H9 (cell line): ENCODE measurements at places on chromosomes 2 and 18. TPM values are rescaled to one million over a fixed set of nuclear protein-coding genes. Genes with fewer than 3 reads are reported as not detected.

DNA sequence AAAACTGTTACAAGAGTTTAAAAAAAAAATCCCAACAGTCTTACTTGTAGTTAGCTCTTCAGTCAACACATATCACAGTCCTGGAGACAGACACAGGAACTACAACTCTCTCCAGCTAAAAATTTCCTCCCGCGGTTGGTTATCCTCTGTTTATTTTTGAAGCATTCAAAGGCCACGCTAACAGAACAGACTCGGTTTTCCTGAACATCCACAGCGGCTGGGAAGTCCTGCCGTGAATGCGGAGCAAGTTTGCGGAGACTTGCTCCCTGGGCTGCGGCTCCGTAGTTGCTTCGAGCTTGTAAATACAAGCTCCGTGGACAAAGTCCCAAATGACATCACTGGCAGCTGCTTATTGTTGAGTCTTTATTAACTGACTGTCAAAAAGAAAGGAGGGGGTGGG is at the start of gene NCKAP5:
Gene NCKAP5, minus strand, starts transcription at position 292 of the 400 bp plus-strand sequence. CDS start 50,937 bp downstream, outside the sequence.
- H3K27me3 ChIP-seq: no peaks in the 10 kb centered on the region
- no peak for DNase-seq
- H3K36me3 ChIP-seq: no peaks in the 10 kb centered on the region
- H3K4me3 ChIP-seq: peak within 1 kb of the TSS; percentile 18
- H3K4me1 ChIP-seq: peaks cover 11% of the 10 kb centered on the region; the same call in 1 of the 2 replicates
- H3K27ac ChIP-seq: no peak within 1 kb of the TSS

Gene IL36A
- total RNA-seq: not detected in 2 replicates

Gene CYP26B1
- 0.20 and 0.22 TPM in 2 replicates for total RNA-seq

DNA sequence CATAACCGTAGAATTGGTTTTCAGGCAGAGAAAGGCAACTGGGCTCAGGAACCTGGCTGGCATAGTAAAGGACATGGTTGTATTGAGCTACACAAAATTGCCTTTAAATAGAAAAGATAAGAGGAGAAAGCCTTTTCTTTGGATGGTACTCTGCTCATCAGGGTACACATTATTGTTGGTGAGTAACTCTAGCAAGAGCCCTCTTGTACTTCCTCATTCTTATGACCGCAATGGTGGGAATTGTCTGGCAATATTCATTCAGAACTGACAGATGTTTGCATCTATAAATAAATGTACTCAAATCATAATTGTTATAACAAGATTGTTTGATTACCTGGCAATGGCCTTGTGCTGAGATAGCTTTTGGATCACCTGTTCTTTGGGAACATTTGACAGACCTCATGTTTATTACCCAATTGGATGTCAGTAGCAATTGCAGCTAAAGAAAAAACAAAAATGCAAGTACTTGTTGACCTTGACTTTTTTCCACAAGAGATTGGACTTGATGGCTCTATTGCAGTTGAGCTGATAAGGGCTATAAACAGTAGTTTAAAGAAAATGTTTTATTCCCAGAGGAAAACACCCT is 43.9 kb downstream of the MEIS1 start:
- 0 out of 2 replicates have a peak, but pooled peaks cover 3% of the 10 kb centered on the region for H3K4me1 ChIP-seq
- H3K27ac ChIP-seq: no peak overlapping the region
- no peak overlapping the region for H3K4me3 ChIP-seq
- DNase-seq: no peak
- no peaks in the 10 kb centered on the region for H3K27me3 ChIP-seq
- no peaks in the 10 kb centered on the region for H3K36me3 ChIP-seq

GRCh38 chr2:44616667-44617155 is 255.0 kb downstream of the CAMKMT start:
- no peaks in the 10 kb centered on the region for H3K27me3 ChIP-seq
- H3K4me1 ChIP-seq: peaks cover 4% of the 10 kb centered on the region; the same call in 1 of the 2 replicates
- no peak overlapping the region for H3K27ac ChIP-seq
- no peak overlapping the region for H3K4me3 ChIP-seq

DNA sequence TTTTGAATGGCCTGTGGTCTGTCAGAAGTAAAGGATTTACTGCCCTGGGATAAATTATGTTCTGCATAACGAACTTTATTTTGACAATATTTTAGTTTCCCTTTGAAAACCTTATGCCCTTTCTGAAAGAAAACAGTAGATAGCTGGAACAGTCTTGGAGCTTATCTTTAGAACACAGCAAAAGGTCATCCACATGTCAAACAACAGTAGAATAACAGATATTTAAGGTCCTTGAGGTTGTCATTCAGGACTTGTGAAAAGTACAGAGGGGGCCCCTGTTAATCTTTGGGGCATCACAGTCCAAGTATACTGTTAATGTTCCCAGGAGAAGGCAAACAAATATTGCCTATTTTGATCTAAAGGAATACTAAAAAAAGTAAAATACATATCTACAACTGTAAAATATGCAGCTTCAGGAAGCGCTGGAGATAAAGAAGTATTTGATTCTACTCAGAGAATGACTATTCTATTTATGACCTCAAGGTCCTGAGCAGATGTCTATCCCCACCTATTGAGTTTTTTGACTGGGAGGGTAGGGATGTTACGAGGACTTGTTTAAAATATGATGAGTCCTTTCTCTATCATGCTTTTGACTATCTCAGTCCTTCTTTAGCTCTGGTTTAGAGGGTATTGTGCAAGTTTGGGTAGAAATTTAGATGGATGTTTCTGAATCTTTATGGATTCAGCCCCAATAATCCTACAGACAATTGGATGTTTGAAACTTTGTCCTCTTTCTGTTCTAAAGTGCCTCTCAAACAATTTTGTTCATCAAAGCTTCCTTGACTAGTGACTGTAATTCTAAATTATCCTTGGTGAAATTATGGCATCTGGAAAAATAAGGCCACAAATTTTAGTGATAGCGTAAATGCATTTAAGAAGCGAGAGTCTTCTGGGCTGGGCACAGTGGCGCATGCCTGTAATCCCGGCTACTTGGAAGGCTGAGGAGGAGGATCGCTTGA is 25.1 kb upstream of the TMEM214 start:
- H3K27ac ChIP-seq: no peak overlapping the region
- peaks cover 6% of the 10 kb centered on the region for H3K36me3 ChIP-seq
- H3K4me3 ChIP-seq: no peak overlapping the region

DNA sequence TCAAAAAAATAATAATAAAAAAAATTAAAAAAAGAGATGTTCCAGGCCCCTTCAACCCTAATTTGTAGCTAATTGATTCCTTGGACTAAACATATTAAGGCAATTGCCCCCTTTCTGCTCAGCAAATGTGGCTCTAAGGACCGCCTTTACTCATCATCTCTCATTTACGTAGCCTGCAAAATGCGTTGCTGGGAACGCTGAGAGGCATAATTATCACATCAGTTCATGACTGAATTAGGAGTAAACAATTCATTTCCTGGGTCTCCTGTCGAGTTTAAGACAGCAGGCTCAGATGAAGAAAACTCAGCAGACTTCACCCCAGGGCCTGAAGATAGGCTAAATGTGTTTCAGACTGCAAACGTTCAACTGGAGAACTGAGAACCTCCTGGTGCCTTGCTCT is 413.5 kb downstream of the NBAS start:
- H3K27ac ChIP-seq: no peak overlapping the region
- no peaks in the 10 kb centered on the region for H3K27me3 ChIP-seq
- H3K4me1 ChIP-seq: no peaks in the 10 kb centered on the region
- H3K4me3 ChIP-seq: no peak overlapping the region
- DNase-seq: no peak
- H3K36me3 ChIP-seq: no peaks in the 10 kb centered on the region

GRCh38 chr18:45142868-45143267 is 462.2 kb downstream of the SETBP1 start:
- H3K27me3 ChIP-seq: no peaks in the 10 kb centered on the region
- H3K27ac ChIP-seq: no peak overlapping the region
- H3K36me3 ChIP-seq: peaks cover 9% of the 10 kb centered on the region; the same call in 1 of the 2 replicates
- no peak for DNase-seq
- no peak overlapping the region for H3K4me3 ChIP-seq

Gene NAT8
- not detected in 2 replicates for total RNA-seq

Gene CCDC121
- total RNA-seq: 1.2 and 1.6 TPM in 2 replicates

- no peaks in the 10 kb centered on the region for H3K4me1 ChIP-seq
- DNase-seq: no peak
- no peaks in the 10 kb centered on the region for H3K27me3 ChIP-seq
Observed at GRCh38 chr2:189092936-189093335, 86.6 kb downstream of the COL5A2 start.

DNA sequence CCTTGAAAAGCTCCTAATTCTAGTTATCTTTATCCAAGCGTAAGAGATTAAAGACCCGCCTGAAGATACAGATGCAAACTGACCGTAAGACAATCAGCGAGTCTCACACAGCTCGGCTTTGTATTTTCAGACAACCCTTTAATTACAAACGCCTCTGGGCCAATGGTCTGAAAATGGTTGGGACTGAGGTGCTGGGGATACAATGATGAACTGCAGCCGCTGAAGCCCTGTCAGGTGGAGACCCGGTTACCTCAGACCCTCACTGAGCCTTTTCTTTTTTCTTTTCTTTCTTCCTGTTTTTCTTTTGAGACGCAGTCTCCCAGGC is 715 bp upstream of the CFAP36 start:
- H3K4me1 ChIP-seq: no peaks in the 10 kb centered on the region
- H3K27me3 ChIP-seq: no peaks in the 10 kb centered on the region
- no peak for DNase-seq
- peaks cover 2% of the 10 kb centered on the region; the same call in 1 of the 2 replicates for H3K36me3 ChIP-seq

Gene PSMA8
- total RNA-seq: not detected in 2 replicates

DNA sequence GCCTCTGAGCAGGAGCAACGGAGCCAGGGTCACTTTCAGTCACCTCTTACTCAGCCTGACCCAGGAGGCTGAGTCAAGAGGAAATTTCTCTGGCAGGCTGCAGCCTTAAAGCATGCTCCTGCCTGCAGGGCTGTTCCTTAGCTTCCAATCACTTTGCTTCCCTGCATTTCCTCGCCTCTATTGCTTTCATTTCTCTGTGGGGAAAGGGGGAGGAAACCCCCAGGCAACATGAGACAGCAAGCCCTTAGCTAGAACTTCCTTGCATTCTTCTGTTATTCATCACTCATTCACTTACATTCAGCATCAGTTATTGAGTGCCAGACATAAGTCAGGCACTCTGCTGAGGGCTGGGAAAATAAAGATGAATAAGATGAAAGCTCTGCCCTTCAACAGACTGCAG is 13.0 kb downstream of the XDH start:
- no peaks in the 10 kb centered on the region for H3K27me3 ChIP-seq
- no peaks in the 10 kb centered on the region; the same call in 2 of the 3 replicates for H3K36me3 ChIP-seq
- DNase-seq: peak; percentile 60
- no peak overlapping the region for H3K27ac ChIP-seq

- H3K27me3 ChIP-seq: no peaks in the 10 kb centered on the region
- H3K36me3 ChIP-seq: no peaks in the 10 kb centered on the region
- no peaks in the 10 kb centered on the region for H3K4me1 ChIP-seq
- no peak for DNase-seq
Observed at GRCh38 chr2:45774688-45775244, 123.3 kb downstream of the PRKCE start.

- no peaks in the 10 kb centered on the region for H3K4me1 ChIP-seq
- H3K4me3 ChIP-seq: no peak overlapping the region
- H3K27ac ChIP-seq: no peak overlapping the region
Observed at GRCh38 chr18:46035696-46036680, 36.1 kb downstream of the PSTPIP2 start.

DNA sequence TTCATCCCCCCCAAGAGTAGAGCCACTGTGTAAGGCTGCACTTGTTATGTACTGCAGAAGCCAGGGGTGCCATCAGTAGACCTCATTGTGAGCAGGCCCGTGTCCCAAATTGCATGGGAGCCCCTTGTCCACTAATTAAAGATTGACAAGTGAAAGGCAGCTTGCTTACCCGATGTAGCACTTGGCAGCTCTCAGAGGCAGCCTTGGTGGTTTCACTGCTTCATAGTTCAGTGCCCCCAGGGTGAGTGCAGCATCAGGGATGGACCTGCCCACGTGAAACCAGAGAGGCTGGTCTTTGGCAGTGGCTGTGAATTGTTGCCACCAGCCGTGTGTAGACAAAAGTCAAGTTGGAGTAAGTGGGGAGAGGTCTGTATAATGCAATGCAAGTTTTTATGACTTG is 13.3 kb downstream of the TUBB6 start:
- no peak overlapping the region for H3K4me3 ChIP-seq
- H3K27me3 ChIP-seq: no peaks in the 10 kb centered on the region
- H3K36me3 ChIP-seq: peaks cover 32% of the 10 kb centered on the region; the same call in 2 of the 3 replicates
- no peak overlapping the region for H3K27ac ChIP-seq
- no peaks in the 10 kb centered on the region for H3K4me1 ChIP-seq

DNA sequence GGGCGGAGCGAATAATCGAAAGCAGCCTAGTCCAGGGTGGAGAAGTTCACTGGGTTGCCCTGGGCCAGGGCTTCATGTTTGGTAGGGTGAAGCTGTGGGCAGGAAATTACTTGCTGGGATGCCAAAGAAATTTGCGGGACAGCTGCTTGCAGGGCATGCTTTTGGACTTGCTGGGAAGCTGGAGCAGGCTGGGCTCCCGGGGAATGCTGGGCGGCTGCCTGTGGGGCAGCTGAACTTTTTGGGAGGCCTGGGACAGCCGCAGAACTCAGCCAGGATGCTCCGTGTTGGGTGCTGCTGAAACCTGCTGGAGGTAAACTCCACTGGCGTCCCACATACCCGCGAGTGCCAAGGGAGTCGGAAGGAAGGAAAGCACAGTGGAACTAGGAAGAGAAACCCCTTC is 31.9 kb downstream of the ASB1 start:
- no peak overlapping the region for H3K27ac ChIP-seq
- H3K4me3 ChIP-seq: no peak overlapping the region
- no peak for DNase-seq
- no peaks in the 10 kb centered on the region for H3K4me1 ChIP-seq

Gene CD8B2
- not detected in 2 replicates for total RNA-seq

Gene NIF3L1
- 55.4 and 56.5 TPM in 2 replicates for total RNA-seq

Gene ACADL
- 0.24 and 0.26 TPM in 2 replicates for total RNA-seq

Gene GPR45
- total RNA-seq: not detected in 2 replicates

DNA sequence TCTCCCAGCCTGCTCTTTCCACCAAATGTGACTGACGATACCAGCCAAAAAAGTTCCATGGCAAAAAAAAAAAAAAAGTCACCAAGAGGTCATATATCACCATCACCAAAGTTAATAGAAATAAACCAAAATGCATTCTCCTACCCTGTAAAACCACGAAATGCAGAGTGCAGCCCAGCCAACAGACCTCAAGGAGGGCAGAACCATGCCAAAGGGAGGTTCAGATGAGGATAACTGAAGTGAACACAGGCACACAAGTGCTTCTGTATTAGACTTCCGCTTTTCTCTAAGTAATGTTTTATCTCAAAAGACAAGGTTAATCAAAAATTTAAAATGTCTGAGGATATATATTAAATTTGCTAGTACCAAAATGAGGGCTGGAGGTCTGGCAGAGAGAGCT is 5.5 kb downstream of the SERPINE2 start:
- H3K4me3 ChIP-seq: no peak overlapping the region
- H3K27ac ChIP-seq: no peak overlapping the region
- no peaks in the 10 kb centered on the region for H3K27me3 ChIP-seq
- peaks cover 5% of the 10 kb centered on the region; the same call in 1 of the 2 replicates for H3K4me1 ChIP-seq
- H3K36me3 ChIP-seq: peaks cover 4% of the 10 kb centered on the region; the same call in 2 of the 3 replicates
- DNase-seq: no peak

DNA sequence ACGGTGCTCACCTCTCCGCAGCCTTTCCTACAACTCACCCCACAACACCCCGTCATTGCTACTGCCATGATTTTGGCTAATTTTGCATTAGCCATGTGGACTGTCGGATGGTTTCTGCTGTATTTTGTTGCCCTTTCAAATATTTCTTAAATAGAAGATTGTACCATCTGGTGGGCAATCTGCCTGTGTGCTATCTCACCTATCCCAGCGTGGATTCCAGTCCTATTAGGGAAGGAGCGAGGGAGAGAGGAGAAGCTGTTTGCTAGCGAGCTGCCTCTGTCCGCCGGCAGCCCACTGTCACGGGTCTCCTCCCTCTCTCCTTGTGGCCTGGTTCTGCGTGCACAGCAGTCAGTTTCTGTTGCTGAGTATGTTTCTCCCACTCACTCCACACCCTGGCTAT is 336.2 kb downstream of the TXNL1 start:
- no peaks in the 10 kb centered on the region for H3K36me3 ChIP-seq
- no peak overlapping the region for H3K27ac ChIP-seq
